ENCODE measurements at places on chromosomes 16 and 17. TPM values are rescaled to one million over a fixed set of nuclear protein-coding genes. Genes with fewer than 3 reads are reported as not detected.

C16orf54 gene
- 3.1 TPM for total RNA-seq

NTN3 gene
- total RNA-seq = not detected

DNA sequence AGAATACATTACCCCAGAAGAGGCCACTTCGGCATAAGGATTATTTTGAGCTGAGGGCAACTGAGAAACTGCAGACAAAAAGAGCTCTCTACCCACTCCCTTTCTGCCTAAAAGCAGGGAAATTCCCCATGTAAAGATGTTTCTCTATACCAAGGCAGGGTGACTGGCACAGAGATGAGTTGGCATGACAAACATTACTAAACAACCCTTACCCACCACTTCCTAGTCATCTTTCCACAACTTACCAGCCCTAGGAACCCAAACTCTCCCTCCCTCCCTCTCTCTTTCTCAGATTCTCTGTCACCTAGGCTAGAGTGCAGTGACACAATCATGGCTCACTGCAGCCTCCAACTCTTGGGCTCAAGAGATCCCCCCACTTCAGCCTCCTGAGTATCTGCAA, 68.6 kb downstream of the EMP2 start:
- no peak for DNase-seq

DNA sequence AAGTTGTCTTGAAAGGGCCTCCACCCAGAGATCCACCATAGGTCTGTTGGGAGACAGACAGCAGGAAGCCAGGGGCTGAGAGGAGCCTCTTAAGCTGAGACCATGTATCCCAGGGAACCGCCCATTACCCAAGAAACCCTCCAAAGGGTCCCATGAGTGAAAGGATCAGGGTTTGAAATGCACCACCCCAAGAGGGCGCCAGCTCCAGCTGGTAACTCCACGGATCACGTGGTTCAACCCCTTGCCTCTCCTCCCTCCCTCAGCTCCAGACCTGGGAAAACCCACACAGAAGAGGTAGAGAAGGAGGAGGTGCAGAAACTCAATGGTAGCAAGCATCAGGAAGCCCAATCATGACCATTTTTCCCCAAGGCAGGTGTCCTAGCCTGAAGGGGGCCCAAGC, 148.7 kb downstream of the AIPL1 start:
- no peak for DNase-seq

DNA sequence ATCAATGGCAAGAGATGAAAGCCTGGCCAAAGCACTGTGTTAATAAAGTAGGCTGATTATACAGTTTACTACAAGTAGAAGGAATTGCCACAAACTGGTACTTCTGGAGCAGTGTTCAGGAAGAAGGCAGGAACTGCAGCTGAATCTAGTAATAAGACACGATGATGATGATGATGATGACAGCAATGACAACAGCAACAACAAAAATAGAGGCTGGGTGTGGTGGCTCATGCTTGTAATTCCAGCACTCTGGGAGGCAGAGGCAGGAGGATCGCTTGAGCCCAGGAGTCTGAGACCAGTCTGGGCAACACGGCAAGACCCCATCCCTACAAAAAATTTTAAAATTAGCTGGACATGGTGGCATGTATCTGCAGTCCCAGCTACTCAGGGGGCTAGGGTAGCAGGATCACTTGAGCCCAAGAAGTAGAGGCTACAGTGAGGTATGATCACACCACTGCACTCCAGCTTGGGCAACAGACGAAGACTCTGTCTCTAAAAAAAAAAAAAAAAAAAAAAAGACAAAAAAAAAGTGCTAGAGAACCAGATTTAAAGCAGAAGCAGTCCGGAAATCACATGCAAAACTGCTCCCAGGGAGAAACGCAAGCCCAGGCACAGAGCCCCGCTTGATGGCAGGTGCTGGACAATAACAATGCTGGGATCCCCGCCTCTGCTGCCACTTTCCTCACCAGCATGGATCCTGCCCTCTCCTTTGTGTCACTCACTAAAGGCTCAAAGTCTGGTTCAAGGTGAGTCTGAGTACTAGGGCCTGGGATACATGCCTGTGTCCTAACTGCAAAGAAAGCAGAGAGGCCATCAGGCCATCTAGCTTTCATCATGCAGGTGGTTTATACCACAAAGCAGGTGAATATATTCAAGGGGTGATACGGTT, 44.8 kb downstream of the CPPED1 start:
- DNase-seq = no peak

- DNase-seq = no peak
Measured at GRCh38 chr17:39173080-39173479, 7.1 kb upstream of the ARL5C start.

DNA sequence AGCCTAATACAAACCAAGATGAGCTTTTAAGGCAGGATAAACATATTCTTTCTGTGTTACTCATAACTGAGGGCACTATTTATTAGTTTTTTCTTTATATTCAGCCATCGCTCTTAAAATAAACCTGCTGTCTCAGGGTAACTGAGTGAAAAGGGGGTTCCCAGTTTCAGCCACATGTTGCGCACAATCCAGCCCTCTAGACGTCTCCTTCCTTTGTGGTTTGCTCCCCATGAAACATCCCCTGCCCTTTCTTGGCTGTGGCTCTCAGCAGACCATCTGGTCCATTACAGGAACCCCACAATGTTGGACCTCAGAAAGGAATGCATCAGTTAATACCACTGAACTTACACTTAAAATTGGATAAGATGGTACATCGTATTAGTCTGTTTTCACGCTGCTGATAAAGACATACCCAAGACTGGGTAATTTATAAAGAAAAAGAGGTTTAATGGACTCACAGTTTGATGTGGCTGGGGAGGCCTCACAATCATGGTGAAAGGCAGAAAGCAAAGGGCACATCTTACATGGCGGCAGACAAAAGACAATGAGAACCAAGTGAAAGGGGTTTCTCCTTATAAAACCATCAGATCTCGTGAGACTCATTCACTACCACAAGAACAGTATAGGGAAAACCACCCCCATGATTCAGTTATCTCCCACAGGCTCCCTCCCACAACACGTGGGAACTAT, 12.6 kb upstream of the IL21R start:
- no peak for DNase-seq

DNA sequence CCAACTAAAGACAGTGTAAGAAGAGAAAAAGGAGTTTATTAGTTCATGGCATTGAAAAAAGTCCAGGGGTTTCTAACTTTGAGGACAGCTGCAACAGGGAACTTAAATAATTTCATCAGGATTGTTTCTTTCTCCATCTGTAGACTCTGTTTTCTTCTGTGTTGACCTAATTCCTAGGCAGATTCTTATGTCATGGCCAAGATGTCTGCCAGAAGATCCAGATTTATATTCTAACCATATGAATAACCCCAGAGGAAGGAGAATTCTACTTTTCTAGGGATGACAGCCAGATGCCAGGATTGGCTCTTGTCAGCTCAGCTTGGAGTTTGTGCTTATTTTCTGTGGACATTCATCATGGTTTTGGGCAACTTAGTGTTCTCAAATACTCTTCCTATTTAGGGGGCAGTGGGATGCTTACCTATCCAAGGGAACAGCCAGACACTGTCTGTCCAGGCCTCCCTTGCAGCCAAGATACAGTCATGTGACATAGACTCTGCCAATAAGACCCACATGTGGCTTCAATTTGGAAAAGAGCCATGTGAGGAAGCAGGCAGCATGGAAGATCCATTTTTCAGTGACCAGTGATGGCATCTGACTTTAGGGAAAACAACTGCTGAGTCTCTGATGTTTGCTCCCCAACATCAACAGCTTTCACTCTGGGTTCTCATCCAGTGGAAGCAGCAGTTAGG, 18.2 kb downstream of the PCTP start:
- no peak for DNase-seq

GRCh38 chr17:12734926-12735325, 54.4 kb upstream of the ARHGAP44 start:
- no peak for DNase-seq
